ENCODE measurements at places on chromosomes 2 and 18.

GRCh38 chr18:39599251-39599650 is 2033.7 kb upstream of the CELF4 start:
- no peak for DNase-seq

DNA sequence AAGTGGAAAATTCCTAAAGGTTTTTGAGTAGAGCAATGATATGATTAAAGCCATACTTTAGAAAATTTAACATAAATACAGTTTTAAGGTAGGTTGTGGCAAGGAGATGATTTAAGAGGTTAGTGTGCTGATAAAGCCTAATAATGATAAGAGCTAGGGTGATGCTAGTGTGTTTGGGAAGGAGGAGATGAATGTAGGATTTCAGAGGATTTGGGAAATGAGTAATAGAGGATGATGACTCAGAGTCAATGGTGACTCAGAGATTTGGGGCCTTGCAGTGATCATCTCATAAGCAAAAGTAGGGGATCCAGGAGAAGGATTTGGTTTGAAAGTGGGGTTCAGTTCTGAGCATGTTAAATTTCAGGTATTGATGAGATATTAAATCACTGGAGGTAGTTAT is 23.3 kb downstream of the STAMBP start:
- no peak for DNase-seq

GRCh38 chr2:147182260-147182659 is 662.6 kb upstream of the ACVR2A start:
- DNase-seq, result no peak

DNA sequence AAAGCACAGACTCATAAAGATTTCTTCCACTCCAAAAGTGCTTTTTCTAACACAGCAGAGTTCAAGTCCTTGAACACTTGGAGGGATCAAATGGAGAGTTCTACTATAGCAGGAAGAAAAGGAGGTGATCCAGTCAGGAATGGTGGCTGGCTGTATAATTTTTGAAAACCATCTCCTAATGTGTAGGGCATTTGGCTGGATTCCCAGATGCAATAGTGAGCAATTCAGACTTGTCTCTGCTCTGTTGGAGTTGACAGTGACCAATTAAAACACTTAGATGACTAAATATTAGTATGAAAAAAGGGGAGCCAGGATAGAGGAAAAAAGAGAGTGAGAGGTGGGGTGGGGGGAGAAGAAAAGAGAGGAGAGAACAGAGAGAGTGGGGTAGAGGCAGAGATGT is 5.3 kb upstream of the G6PC2 start:
- DNase-seq, result no peak
